Endothelial cell (in vitro differentiated cells): ENCODE measurements at places on chromosomes 5 and 9. TPM values are rescaled to one million over a fixed set of nuclear protein-coding genes. Genes with fewer than 3 reads are reported as not detected.

The SLC34A1 gene
- not detected for total RNA-seq

The IQGAP2 gene
- total RNA-seq, result 43.4 TPM

The EFNA5 gene
- total RNA-seq, result 8.8 TPM

The EDIL3 gene
- 74.6 TPM for total RNA-seq

The MCCC2 gene
- 38.3 TPM for total RNA-seq

The ANKRD18B gene
- total RNA-seq, result 0.41 TPM

The WDR36 gene
- total RNA-seq, result 25.2 TPM

DNA sequence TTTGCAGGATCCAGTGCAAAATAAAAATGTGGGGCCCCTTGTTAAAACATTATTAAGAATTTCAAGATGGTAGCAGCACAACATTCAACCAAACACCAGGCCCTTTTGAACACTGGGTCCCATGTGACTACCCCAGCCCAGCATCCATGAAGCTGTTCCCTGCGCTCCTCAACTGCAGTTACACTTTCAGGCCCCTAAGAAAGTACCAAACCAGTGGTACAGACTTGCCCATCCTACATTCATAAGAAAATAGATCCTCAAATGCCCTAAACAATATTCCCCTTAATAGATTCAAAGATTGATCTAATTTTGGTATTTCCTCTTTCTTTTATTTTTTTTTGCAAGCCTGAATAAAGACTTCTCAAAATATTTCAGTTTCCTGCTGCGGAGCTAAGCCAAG lies 201.7 kb downstream of the EFNA5 start:
- DNase-seq, result no peak

DNA sequence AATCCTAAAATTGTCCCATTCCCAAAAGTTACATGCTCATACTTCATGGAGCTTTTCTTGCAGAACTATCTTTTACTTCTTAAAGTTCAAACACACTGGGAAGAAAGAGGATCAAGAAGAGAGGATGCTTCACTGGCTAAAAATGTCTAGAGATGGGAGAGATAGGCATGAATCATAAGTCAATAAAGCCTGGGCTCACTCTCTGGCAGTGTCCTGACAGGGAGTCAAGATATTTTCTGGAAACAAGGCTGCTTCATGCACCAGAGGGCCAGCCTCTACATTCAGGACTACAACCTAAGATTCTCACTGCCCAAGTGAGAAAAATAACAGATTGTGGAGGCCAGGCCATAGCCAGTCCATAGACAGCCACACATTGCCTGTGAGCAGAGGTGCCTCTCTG lies 1358.4 kb downstream of the EFNA5 start:
- no peak for DNase-seq

DNA sequence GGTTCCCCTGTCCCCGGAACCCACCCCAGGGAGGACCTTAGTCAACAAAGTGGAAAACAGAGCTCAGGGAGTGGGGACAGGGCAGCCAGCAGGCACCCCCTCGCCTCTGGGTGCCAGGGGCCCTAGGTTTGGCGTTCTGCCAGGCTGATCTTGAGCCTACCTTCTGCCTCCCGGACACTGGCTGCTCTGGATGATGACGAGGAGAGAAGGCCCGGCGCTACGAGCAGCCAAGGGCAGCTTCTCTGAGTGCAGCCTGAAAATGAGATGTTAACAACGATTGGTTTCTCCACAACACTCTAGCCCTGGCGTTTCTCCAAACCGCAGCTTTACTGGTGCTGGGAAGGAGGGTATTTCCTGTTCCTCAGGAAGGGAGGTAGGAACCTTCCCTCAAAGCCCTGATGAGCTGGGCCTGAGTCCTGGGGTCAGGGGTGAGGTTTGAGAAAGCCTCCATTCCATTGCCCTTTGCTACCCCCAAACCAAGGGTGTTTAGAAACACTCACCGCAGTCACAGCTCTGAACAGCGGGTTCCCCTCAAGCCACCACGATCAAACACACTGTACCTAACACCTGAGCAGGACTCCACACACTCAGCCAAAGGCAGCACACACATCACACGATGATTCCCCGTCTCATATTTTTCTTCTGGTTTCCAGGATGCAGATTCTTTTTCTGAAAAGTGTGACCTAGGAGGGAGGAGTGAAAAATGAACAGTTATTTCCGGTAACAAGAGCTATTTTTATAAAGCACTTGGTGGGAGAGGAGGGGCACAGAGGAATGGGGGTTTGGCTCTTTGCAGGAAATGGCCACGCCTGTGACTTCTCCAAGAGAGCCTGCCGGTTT lies at the start of gene STING1:
Gene STING1, minus strand, starts transcription at position 709 of the 840 bp plus-strand sequence. CDS start 1,054 bp downstream, outside the sequence.
- DNase-seq, result no peak

GRCh38 chr9:18501949-18502348 lies 28.0 kb downstream of the ADAMTSL1 start:
- DNase-seq, result no peak

DNA sequence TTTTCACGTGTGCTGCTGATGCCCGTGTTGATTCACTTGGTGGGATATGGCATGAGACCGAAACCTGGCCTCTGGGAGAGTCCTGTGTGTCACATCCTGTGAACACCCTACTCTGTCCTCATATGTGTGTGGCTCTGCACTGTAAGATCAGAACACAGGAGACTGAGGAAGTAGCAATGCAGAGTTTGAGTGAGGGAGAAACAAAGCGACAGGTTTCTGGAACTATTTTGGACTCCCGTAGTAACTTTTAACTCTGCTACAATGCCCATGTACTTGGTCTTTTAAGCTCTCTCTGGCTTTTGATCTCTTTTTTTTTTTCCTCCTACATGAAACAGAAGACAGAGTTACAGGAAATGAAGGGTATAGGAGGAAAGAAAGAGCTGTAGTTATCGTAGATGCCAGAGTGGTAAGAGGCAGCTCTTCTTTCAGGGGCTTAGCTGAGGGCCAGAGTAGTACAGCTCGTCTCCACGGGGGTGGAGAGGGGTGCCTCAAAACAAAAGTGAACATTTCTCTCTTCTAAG lies 26.6 kb downstream of the GRAMD2B start:
- DNase-seq, result no peak

- no peak for DNase-seq
Observed at GRCh38 chr9:128145536-128145935, 3.7 kb upstream of the LCN2 start.

GRCh38 chr9:36893911-36894310 lies 140.2 kb downstream of the PAX5 start:
- no peak for DNase-seq

- DNase-seq, result no peak
Observed at GRCh38 chr9:128999581-129000206, 28.4 kb downstream of the SH3GLB2 start.

DNA sequence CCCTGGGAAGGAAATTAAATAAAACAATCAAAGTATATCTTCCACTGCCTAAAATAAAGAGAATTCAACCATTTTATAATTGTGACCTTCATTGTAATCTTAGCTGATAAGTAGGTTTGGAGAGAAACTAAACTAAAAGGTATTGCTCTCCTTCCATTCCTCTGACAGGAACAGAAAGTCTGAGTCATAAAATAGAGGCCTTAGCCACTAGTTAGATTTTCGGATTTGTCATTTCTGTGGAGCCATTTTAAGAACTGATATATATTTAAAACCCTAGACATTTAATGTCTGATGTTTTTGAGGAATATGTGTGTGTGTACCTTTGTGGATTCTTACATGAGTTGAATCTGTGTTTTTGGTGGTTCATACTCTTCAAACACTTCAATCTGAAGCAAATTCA lies 11.8 kb upstream of the TMC1 start:
- DNase-seq, result no peak

GRCh38 chr5:123089914-123090660 lies 1.0 kb downstream of the PRDM6 start:
- peak; percentile 57 for DNase-seq

DNA sequence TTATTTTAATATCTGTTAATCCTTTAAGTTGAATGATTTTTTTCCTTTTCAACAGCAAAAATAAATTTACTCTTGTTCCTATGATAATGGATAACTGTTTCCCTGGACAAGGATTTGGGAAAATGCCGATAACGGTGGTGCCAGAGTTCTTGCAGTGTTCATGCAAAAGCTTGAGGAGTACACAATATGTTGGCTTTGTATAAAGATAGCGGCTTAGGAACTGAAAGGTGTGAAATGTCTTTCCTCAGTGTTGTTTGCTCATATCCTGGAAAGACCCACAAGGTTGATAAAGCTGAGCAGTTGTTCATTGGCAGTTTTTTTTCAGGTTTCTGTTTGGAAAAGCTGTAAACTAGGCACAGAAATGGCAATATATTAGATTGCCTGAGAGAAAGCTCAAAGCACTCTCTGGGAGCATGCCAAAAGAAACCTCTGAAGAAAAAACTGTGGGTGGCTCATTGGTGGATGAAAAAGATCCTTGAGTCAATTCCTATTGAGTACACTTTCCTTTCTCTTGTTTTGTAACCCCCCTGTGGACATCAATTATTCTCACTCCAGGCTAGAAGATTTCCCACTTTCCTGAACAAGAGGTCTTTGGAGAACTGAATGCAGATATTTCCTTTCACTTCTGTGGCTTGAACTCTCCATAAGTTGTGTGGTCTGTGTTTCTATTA lies 117.2 kb upstream of the RGMB start:
- DNase-seq, result no peak

DNA sequence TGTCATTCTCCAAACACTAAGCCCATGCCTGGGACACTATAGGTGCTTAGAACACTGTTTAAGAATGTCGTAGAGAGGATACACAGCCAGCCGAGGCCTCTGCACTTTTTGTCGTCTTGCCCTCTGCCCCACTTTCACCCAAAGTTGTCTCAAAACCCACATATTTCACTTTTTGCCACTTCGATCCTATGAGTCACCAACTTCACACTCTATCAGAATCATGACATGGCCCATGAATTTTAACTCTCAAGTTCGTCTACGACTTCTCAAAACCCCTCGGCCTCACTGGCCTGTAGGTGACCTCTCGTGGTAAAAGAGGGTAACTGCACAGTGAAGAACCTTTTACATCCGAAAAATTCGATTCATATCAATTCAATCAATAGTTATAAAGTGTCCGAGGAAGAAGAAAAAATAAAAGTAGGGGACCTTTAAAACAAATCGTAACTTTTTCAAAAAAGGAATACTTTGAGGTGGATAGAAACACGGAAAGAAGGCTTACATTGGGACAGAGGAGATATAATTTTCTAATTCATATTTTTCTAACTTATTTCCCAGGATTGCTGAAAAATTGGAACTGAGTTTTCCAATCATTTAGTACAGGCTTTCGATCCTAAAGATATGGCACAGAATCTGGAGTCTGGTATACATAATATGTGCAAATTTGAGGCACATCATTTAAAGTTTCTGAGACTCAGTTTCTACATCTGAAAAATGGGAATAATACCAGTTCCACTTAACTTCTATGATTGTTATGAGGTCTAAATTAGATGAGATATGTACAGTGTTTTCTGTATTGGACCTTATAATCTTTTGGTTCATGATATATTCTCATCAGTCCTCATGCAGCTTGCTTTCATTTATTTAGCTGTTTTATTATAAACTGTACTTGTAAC lies 122.6 kb downstream of the APBA1 start:
- peak; percentile 27 for DNase-seq

DNA sequence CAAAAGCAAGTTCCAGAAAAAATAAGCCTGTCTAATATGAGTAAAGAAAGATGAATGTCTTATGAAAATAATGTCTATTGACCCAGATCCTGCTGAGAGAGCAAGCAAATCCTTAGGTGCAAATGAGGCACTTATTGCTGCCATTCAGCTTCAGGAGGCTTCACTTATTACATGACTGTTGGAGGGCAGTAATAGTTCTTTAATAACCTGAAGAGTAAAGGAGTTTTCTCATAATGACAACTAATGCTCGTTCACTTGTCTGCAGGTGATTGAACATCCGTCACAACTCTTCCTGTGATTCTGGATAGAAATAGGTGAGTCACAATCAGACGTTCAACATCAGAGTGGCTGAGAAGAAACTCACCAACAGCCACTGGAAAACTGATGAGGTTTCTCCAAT lies 58.3 kb downstream of the SPOCK1 start:
- no peak for DNase-seq

GRCh38 chr9:37209431-37210386 lies 89.3 kb downstream of the ZCCHC7 start:
- peak; percentile 8 for DNase-seq

GRCh38 chr9:89920131-89920530 lies 315.3 kb downstream of the GADD45G start:
- DNase-seq, result no peak
